Caco-2 (cell line): ENCODE measurements at places on chromosomes 2 and 18. TPM values are rescaled to one million over a fixed set of nuclear protein-coding genes. Genes with fewer than 3 reads are reported as not detected.

ANKRD39 gene
- total RNA-seq, result 19.3 and 21.6 TPM in 2 replicates

REG1B gene
- not detected in 2 replicates for total RNA-seq

DNA sequence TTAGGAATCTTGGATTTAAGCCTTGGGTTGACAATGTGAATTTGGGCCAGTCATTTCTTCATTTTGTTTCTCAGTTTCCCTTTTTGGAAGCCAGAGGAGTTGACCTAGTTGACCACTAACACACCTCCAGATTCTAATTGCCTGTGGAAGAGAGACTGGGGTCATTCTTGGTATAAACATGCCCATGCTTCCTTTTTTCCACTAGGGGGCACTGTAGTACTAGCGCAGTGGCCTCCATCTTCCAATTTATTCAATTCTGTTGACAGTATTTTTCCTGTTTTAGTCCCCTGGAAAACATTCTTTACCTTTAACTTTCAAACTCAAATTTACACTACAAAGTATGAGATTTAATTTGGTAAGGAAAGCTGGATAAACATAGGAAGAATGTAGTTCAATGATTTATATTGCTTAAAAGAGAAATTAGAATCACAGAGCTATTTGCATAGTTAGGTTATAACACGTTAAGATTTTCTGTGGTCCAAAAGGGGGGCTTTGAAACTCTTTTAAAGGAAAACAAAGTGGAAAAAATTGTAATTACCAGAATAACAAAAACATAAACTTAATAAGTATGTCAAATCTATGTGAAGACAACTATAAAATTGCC lies 57.5 kb upstream of the AGPS start:
- no peaks in the 10 kb centered on the region for H3K27me3 ChIP-seq
- no peak overlapping the region for H3K27ac ChIP-seq
- peaks cover 24% of the 10 kb centered on the region for H3K4me1 ChIP-seq
- H3K4me3 ChIP-seq, result no peak overlapping the region
- H3K36me3 ChIP-seq, result 0 out of 2 replicates have a peak, but pooled peaks cover 2% of the 10 kb centered on the region

DNA sequence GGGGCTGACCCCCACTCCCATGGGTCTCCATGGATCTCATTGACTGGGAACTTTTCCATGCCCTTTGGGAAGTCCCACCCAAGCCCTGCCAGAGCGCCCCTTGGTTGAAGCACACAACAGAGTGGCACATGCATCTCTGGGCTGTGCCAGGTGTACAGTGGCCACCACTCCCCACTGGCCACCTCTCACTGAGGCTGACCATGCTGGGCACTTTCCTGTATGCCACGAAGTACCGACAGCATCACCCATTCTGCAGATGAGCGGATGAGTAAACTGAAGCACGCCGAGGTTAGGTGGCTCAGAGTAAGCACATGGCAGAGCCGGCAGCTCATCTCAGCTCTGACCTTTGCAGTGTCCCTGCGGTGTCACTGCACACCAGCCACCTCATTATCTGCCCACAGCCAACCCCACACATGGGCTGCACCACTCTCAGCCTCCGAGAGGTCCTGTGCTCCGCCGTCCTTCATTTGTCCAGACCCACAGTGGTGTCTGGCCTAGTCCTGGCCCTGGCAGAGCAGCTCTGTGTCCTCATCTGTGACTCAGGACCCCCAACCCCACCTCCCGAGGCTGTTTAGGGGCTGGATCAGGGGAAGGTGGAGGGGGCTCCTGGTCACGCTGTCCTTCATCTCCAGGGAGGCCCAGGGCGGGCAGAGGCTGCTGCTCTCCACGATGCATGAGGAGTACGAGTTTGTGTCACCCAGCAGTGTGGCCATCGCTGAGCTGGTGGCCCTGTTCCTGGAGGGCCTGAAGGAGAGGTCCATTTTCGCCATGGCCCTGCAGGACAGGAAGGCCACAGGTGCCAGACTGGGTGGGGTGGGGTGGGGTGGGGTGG lies 18.0 kb upstream of the GPR17 start:
- no peak for DNase-seq
- no peak overlapping the region for H3K4me3 ChIP-seq
- no peak overlapping the region for H3K27ac ChIP-seq
- H3K27me3 ChIP-seq, result no peaks in the 10 kb centered on the region
- no peaks in the 10 kb centered on the region for H3K4me1 ChIP-seq

- DNase-seq, result no peak
- no peaks in the 10 kb centered on the region for H3K4me1 ChIP-seq
- no peaks in the 10 kb centered on the region; the same call in 1 of the 2 replicates for H3K36me3 ChIP-seq
- no peak overlapping the region for H3K27ac ChIP-seq
These were observed 10.4 kb downstream of the GCC2 start for GRCh38 chr2:108459441-108459840.

DNA sequence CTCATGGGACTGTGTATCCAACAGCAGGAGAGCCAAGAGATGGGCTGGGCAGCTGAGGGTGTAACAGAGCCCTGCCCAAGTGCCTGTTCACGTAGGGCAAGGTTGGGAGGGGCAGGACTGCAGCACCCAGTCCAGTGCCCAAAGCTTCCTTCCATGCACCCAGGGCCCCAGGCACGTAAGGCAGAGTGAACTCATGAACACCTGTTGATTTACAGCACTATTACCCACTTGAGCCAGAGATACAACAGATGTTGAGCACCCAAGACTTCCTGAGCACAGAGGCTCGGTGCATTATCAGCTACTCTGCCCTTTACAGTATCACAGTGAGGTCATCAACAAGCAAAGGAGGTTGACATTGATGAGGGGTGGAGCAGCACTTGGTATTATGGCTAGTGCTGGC lies 50.2 kb upstream of the FHL2 start:
- no peak overlapping the region for H3K27ac ChIP-seq
- no peak for DNase-seq
- H3K4me3 ChIP-seq, result no peak overlapping the region
- H3K4me1 ChIP-seq, result peaks cover 8% of the 10 kb centered on the region
- no peaks in the 10 kb centered on the region for H3K36me3 ChIP-seq
